ENCODE measurements at places on chromosomes 1 and 21.

GRCh38 chr1:24201941-24202440, 14.9 kb upstream of the IFNLR1 start:
- DNase-seq, result peak; percentile 92
- no peaks in the 10 kb centered on the region for H3K36me3 ChIP-seq
- no peak overlapping the region for H3K27ac ChIP-seq
- no peak overlapping the region for H3K4me3 ChIP-seq

DNA sequence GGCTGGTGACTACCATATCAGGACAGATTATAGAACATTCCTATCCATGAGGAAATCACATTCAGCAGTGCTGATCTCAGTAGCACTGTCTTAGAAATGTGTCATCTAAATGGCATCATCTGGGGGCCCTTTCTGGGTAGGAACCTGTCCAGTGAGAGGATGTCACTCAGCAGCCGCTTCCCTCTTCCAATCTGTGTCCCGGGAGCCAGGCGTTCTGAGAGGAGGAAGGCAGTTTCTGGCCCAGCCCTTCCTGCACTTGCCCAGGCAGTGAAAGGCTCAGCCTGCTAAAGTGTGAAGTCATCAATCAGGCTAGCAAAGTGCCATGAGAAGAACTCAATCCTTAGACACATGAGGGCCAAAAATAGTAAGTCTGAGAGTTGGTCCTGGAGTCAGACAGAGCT, 25.6 kb downstream of the RAB4A start:
- H3K4me1 ChIP-seq, result peaks cover 3% of the 10 kb centered on the region
- H3K4me3 ChIP-seq, result no peak overlapping the region

- peak overlapping the region; percentile 90 for H3K27ac ChIP-seq
- H3K4me3 ChIP-seq, result no peak overlapping the region
- H3K36me3 ChIP-seq, result no peaks in the 10 kb centered on the region
- H3K27me3 ChIP-seq, result no peaks in the 10 kb centered on the region
- peak; percentile 95 for DNase-seq
- peaks cover 11% of the 10 kb centered on the region for H3K4me1 ChIP-seq
These were observed 16.6 kb upstream of the PTP4A2 start for GRCh38 chr1:31954607-31955283.

DNA sequence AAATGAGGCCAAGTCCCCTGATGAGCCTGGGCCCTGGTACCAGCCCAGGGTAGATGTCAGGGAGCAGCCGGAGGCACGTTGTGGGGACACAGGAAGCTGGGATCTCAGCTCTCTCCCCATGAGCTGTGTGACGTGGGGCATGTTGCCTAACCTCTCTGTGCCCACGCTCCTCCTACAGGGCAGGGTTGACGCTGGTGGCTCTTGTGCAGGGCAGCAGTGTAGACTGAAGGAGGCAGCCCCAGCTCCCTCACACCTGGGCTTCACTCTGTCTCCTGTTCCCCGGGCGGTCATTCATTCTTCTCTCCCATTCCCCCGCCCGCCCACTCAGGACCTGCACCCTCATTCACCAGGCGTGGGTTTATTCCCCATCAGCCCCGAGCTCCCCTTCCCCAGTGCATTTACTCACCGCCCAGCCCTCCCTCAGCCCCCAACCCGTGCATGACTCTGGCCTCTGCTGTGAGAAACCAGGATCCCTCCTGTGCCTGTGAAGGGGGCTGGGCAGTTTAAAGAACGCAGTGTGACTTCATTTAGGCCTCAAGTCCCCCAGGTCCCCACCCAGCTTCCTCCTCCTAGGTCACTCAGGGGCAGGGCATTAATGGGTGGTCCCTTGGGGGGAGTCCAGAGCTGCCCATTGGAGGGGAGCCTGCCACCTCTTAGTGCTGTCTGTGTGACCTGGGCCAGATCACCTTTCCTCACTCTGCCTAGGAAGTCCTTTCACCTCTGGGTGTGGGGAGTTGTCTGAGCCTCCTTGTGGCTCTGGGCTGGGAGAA, 285.7 kb downstream of the PTPRU start:
- no peak overlapping the region for H3K4me3 ChIP-seq
- H3K27ac ChIP-seq, result no peak overlapping the region
- no peak for DNase-seq

- no peaks in the 10 kb centered on the region for H3K27me3 ChIP-seq
- H3K4me1 ChIP-seq, result no peaks in the 10 kb centered on the region
- no peak overlapping the region for H3K27ac ChIP-seq
- no peaks in the 10 kb centered on the region for H3K36me3 ChIP-seq
- DNase-seq, result no peak
These were observed 1.2 kb downstream of the LRRC52 start for GRCh38 chr1:165544996-165545395.

DNA sequence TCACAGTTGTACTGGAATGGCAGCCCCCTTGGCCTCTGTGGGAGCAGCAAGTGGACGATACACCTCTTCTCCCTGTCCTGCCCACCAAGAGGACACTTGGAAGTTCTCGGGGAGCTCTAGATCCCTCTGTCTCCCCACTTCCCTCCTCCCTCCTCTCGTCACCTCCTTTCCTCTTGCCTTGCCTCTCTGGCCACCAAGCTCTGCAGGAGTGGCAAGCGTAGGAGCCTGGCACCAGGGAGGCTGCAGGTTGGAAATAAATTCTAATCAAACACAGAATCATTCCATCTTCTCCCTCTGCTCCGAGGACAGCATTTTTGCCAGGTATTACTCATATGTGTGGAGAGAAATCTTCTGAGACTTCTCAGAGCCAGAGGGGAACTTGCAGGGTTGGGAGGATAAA, 20.8 kb downstream of the CAMK2N1 start:
- no peaks in the 10 kb centered on the region for H3K4me1 ChIP-seq
- H3K27ac ChIP-seq, result no peak overlapping the region
- H3K4me3 ChIP-seq, result no peak overlapping the region
- peaks cover 38% of the 10 kb centered on the region for H3K27me3 ChIP-seq
- DNase-seq, result no peak
- no peaks in the 10 kb centered on the region for H3K36me3 ChIP-seq
